Astrocyte (in vitro differentiated cells and primary cell): ENCODE measurements at places on chromosomes 7 and 10.
A peak's percentile ranks its signal among the peaks of the same experiment; 100 is the strongest.

DNA sequence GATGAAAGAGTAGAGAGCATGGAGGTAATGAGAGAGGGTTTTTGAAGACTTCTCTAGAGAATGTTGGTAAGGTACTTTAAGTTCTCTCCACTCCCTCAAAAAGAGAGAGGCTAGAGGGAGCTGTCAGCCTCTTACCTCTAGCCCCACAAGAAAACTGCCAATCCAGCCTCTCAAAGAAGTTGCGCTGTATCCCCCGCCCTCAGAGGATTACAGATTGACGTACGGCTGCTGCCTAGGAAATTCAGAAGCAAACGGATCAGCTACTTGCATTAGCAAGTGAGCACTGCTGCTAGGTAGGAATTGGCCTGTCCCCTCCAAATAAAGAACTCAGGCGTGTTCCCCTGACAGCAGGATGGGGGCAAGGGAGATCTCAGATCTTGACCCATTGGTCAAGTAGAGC lies 34.2 kb downstream of the TYW1B start:
- DNase-seq, result no peak

- DNase-seq, result no peak
Measured at GRCh38 chr10:51615764-51616298, 83.6 kb downstream of the CSTF2T start.

GRCh38 chr7:42915356-42915755 lies 3.5 kb upstream of the C7orf25 start:
- peak; percentile 57 for DNase-seq

DNA sequence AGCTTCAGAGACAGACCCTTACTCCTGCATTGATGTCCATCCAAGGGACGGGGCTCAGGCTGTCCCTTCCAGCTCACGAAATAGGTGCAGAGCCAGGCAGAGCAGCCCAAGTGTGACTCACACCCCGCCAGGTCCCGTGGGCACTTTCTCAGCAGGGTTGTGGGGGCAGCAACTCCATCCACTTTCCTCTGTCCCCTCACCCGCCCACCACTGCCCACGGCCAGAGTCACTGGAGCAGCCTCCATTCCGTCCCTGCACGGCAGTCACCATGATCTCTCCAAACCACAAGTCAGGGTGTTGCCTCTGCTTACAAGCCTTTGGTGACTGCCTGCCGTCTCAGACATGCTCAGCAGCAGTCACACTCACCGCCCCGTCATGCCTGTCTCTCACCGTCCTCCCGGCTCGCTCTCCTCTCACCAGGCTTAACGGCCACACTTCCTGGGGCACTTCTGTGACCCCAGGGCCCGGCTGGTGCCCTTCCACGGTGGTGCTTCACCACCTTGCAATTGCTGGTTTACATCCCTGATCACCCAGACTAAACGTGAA lies 39.3 kb downstream of the CALML3 start:
- peak; percentile 56 for DNase-seq

- no peak for DNase-seq
Measured at GRCh38 chr7:40859965-40860543, 725.2 kb downstream of the SUGCT start.

DNA sequence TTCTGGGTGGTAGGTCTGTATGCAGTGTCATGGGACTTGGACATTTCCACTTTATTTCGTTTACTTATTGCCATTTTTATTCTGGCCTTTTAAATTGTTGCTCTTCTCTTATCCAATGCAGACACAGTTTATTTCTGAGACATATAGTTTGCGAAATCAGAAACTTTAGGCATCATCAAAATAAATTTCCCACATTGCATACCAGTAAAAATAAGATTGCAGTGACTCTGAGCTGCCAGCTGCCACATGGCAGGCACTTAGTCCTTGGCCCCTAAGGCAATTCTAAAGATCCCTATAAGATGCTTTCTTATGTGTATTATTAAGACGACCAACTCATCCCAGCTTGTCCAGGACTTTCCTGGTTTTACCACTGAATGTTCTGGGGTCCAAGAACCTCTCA lies 81.8 kb upstream of the ANKRD1 start:
- DNase-seq, result no peak

GRCh38 chr10:42475168-42476098 lies 162.9 kb downstream of the ZNF33B start:
- no peak for DNase-seq

- no peak for DNase-seq
Measured at GRCh38 chr10:48604991-48605508, at the start of gene ARHGAP22. Gene ARHGAP22 (minus strand): TSS chr10:48605073. CDS start chr10:48604796, 277 bp downstream.

- no peak for DNase-seq
Measured at GRCh38 chr10:111148025-111148424, 71.2 kb downstream of the ADRA2A start.

GRCh38 chr10:11017000-11017569 lies 587 bp upstream of the CELF2 start:
- no peak for DNase-seq
